ENCODE measurements at places on chromosomes 3 and 15.

GRCh38 chr15:92960996-92961681 lies 61.0 kb downstream of the CHD2 start:
- DNase-seq = no peak

DNA sequence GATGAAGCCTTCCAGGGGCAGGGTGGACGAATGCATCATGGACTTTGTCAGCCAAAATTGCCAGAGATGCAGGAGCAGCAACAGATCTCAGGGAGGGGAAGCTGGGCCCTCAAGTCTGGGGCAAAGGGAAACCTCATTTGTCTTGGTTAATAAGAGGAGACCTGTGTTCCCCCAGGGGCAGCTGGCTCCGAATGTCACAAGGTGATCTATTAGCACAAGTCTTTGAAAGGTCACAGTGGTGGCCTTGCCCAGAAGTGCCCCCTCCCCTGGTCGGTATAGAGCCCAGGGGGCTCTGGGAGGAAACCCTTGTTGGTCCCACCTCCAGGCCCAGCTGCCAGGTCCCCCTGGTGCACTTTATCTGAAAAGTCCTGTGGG lies 46.2 kb downstream of the ABTB1 start:
- no peak for DNase-seq

DNA sequence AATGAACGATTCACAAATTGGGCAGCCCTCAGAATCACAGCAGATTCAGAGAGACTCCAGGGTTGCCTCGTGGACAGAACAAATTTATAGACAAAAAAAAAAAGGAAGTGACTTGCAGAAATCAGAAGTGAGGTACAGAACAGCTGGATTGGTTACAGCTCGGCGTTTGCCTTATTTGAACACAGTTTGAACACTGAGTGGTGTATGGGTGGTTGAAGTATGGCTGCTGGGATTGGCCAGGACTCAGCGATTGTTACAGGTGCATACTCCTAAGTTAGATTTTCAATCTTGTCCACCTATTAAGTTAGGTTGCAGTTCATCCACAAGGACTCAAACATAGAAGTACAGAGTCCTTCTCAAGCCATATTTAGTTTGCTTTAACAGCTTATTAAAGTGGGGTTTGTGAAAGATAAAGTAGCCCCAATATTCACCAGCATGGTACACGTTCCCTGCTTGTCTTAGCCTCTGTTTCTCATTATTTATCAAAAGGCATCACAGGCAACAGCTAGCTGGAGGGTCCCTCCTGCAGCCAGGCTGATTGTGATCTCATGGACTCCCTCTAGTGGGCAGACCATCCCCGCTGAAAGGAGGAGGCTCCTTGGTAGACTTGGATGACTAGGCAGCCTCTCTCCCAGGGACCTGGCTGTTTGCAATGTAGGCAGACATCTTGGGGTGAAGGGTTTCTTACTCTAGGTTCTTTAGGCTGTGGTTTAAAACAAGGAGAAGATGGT lies 17.6 kb upstream of the ALDH1L1 start:
- DNase-seq = no peak

- no peak for DNase-seq
Observed at GRCh38 chr3:33322412-33322811, 45.2 kb downstream of the FBXL2 start.

DNA sequence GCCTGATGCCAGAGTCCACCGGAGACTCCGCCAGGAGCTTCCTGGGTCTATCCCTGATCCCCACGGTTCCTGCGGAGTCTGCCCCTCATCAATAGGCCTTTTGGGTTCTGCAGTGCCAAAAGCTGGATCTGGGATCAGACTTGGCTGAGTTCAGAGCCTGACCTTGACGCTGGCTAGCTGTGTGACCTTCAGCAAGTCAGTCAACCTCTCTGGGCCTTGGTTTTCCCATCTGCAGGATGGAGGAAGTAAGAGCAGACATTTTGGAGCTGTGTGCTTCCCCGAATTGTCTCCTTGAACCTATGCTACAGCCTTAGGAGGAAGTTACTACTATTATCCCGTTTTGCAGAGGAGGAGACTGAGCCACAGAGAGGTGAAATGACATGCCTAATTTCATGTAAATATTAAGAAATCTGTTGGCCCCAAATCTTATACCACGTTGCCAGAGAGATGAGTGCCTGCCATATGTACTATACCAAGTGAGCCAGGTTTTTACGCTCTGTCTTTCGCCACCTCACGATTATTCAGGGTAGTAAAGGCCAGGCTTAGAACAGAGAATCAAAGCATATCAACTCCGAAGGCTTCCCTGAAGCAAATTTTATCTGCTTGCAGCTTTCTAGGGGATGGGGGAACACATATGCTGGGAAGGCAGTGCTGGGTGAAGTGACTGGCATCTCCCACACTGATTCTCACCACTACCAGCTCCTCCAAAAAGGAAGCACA lies 112.5 kb downstream of the SRGAP3 start:
- no peak for DNase-seq

GRCh38 chr3:141000027-141000663 lies 51.0 kb upstream of the SPSB4 start:
- peak; percentile 6 for DNase-seq

DNA sequence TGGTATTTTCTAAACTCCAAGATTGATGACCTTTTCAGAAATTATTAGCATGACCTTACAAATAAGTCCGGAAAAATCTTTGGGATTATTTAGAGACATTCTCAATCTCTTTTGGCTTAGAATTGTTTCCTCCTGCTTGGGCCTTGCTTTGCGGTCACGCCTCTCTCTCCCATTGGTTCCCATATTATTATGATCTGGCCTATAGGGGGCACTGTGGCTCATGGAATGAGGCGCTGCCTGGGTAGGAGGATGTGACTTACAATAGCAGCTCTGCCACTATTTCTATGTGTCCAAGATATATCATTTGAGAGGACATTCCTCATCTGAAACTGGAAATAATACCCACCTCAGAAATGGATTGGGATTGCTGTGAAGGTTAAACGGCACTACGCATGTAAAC lies 464.9 kb downstream of the MFSD1 start:
- no peak for DNase-seq

DNA sequence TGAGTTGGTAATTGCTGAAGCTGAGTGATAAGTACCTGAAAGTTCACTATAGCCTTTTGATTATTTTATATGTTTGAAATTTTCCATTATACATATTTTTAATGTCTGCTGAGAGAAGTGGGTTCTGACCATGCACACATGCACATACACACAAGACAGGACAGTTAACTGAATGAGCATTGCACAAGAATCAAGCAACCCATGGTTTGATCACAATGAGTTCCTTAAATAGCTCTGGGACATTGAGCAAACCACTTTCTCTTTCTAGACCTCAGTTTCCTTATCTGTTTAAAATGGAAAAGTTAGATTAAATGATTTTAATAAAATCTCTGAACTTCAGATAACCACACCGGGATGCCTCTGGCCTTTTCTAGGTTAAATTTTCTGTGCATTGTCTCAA lies 26.7 kb downstream of the SNTN start:
- no peak for DNase-seq

- no peak for DNase-seq
Observed at GRCh38 chr3:72181251-72181650, 396.3 kb upstream of the PROK2 start.

GRCh38 chr3:55427739-55428138 lies 59.4 kb downstream of the WNT5A start:
- DNase-seq = no peak

DNA sequence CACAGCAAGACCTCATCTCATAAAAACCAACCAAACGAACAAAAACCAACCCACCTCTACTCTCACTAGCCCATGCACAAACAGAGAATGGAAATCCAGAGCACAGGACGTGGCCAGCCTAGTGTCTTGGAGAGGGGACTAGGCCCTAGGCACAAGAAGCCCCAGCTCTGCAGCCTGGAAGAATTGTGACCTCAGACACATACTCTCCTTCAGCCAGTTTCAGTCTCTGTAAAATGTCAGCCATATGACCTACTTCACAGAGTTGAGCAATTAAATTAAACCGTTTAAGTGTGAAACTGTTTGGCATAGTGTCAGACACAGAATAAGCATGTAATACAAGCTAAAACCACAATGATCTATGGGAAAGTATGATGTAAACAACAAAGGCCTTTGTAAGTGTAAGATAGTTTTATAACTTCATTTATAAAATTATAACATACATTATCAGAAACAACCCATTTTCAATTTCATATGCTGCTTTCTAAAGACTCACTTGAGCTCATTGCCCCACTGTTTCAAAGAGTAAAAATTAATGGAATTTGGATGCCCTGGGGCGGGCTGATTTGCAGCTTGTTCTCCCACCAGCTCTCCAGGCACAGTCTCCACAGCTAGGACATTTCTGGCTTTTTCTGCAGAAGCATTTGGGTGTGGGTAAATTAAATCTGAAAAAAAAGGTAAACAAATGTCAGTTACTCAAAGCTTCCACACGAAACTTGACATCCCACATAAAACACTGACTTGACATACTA lies 32.9 kb downstream of the TBC1D2B start:
- DNase-seq = peak; percentile 47

GRCh38 chr3:13240928-13241618 lies 167.8 kb upstream of the IQSEC1 start:
- no peak for DNase-seq

DNA sequence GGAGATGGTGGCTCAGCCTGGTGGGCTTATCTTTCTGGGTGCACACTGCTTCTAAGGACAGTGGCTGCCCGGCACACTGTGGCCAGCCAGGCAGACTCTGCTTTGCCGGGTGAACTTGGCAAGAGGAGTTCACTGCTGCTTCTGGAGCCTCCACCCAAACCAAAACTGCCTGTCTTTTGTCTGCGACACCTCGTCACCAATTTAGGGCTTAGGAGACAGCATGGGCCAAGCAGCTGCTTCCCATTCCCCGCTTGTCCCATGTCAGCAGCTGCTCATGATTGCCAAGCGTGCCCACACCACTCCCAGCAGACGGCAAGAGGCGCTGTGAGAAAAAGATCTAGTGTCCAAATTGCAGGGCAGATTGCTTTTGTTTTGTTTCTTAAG lies 57.3 kb downstream of the LSM3 start:
- DNase-seq = no peak

GRCh38 chr3:128902426-128902825 lies 23.0 kb downstream of the ACAD9 start:
- no peak for DNase-seq

- DNase-seq = no peak
Observed at GRCh38 chr3:37849146-37849923, 12.3 kb upstream of the CTDSPL start.

DNA sequence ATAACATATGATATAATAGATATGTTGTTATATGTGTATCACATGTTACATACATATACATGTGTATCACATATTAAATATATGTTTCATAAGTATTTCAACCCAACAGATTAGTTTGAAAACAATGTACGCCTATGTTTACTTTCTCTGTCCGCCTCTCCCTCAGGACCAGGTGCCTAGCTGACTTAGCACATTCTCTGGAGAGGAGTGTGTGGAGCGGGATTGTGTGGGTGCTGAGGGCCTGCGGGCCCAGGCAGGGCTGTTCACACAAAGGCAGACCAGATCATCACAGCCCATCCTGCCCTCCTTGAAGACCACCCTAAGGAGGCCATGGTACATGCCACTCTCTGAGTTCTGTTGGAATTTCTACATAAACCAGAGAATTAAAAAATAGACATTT lies 81.0 kb downstream of the PLXNA1 start:
- no peak for DNase-seq

DNA sequence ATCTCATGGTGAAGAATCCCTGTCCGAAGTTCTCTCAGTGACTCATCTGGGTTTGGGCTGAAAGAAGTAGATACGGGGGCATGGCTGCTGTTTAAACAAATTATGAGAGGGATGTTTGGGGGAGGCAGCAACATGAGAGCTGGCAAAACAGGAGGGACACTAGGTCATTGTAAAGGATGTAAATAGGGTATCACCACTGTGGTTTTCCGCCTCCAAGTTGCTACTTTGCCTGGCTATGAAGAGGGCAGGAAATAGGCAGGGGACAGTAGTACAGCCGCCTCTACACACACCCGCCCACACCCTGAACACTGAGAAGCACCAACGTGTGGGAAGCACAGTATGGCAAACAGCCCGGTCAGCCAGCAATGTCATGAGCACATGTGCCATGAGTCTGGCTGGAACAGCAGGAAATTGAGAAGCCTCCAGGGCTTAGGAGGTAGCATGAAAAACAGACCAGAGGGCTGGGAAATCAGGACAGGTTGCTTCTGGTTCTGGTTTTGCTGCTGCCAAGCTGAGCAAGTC lies 17.1 kb downstream of the HEXA start:
- no peak for DNase-seq

DNA sequence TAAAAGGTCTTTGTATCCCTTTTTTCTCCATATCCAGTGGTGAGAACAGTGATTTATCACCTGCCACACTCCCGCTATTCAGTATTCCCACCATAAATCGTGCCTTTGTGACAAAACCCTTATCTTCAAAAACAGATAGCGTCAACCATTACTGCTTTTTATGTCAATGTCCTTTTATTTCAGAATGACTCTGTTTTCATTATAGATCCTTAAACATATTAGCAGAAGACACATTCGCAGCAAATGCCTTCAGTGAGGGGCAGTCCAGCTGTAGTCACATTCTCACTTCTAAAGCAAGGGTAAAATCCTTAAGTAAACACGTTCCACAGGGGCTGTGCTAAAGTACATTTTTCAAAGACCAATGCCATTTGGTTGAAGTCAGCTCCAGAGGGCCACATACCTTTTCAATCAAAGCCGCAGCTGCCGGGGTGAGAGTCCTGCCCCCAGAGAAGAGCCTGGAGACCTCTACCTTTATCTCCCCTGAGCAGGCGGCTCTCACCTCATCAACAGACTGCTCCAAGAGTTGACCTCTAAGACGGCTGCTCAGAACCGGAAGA lies 53.4 kb downstream of the PDZRN3 start:
- no peak for DNase-seq

DNA sequence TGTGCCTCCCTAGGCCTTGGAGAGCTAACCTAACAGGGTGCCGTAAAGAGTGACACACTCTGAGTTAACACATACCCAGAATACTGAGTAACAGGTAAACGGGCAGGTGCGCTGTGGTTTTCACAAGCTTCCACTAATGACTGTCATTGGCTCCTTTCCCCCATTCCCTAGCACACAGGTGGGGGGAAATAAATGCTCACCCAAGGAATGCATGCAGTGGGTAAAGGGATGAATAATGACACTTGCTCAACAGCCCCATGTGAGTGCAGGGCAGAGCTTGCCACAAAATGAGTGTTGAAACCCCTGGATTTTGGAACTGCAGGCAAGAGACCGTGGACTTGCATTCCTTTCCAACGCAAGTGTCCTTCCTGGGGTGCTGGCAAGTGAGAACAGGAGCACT lies 57.6 kb downstream of the ADAMTS17 start:
- DNase-seq = no peak

DNA sequence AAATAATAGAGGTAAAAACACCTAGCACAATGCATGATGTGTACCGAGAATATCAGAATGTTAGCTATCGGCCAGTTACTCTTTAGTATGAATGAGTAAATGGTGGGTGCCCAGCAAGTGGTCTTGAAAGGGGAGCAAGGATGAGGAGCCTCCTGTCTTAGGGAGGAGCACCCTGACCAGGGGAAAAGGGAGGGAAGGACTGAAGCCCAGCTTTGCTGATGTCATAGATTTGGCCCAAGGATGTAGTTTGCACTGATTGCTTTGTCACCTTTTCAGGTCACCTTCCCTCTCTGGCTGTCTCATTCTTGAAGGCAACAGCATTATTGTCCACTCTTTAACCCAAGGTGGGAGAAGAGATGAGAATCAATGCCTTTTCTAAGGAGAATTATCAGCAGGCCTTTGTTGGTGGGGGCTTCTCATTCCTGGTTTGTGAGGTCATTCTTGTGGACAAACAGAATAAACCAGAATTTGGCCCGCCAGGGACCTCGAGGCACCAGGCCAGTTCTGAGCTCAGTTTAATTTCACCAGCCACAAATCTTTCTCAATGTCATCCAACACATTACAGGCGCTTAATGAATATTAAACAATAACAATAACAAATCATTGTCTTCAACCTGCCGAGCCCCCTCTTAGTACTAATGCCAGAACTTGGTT lies 231.3 kb downstream of the VPS13C start:
- no peak for DNase-seq

GRCh38 chr3:76679541-76679940 lies 360.4 kb upstream of the ROBO2 start:
- DNase-seq = no peak
